Esophagus squamous epithelium (tissue), 5 donors: ENCODE measurements at places on chromosomes 1 and 21.

DNA sequence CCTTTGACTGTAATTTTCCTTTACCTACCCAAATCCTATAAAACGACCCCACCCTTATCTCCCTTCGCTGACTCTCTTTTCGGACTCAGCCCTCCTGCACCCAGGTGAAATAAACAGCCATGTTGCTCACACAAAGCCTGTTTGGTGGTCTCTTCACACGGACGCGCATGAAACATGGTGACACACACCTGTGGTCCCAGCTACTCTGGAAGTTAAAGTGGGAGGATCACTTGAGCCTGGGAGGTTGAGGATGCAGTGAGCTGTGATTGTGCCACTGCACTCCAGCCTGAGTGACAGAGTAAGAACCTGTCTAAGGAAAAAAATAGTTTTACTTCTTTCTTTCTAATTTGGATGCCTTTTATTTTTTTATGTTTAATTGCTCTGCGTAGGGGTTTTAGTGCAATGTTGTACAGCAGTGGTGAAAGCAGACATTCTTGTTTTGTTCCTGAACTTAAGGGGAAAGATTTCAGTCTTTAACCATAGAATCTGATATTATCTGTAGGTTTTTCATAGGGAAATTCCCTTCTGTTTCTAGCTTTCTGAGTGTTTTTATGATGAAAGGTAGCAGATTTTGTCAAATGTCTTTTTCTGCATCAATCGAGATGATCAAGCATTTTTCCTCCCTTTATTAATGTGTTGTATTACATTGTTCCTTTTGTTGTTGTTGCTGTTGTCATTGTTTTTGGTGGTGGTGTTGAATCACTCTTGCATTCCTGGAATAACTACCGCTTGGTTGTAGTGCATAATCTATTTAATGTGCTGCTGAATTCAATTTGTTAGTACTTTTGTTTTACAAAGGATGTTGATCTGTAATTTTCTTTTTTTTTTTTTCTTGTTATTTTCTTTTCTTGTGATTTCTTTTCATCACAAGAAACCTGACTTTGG lies 497.4 kb downstream of the DISC1 start:
- DNase-seq = no peak

DNA sequence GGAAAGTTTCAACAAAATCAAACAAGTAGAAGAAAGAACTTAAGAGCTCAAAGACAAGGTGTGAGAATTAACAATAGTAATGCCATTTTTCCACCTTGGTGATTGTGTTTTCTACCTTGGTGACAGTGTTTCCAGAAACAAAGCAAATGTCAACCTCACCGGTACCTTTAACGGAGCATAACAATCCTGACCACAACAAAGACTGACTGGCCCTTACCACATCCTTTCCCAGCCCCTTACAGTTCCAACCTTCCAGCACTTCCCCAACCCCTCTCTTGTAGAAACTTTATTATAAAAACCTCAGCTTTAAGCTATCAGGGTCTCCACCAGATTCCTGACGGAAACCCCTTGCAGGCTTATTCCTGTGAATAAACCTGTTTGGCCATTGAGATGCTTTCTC lies 16.7 kb downstream of the STYXL2 start:
- DNase-seq = no peak

- DNase-seq = no peak
Observed at GRCh38 chr1:74502432-74502831, 10.0 kb downstream of the LRRC53 start.

- DNase-seq = no peak
Observed at GRCh38 chr21:37899146-37899545, 17.1 kb downstream of the KCNJ6 start.

- no peak for DNase-seq
Observed at GRCh38 chr1:172742599-172743500, 83.9 kb downstream of the FASLG start.

GRCh38 chr21:34561806-34562205 lies 49.8 kb upstream of the KCNE1 start:
- DNase-seq = no peak

- no peak for DNase-seq
Observed at GRCh38 chr1:71047635-71048607, at the start of gene PTGER3. Gene PTGER3 (minus strand): TSS chr1:71047816. CDS start chr1:71047577, 239 bp downstream.

GRCh38 chr1:158255656-158256055 lies 1.4 kb downstream of the CD1A start:
- DNase-seq = no peak

DNA sequence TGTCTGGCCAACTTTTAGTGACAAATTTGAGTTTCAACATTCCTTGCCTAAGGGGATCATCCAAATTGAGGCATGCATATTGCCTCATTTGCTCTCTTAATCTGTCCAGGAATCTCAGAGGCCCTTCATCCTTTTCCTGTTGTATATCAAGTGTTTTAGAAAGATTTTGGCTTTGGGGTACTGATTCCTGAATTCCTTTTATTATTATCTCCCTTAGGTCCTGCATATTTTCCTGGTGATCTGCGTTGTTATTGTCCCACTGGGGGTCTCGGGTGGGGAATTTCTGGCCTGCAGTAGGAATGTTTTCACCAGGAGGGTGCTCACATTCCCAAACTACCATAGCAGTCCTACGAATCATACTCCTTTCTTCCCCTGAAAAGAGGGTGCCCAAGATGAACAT lies 4.4 kb upstream of the AADACL3 start:
- DNase-seq = no peak

- no peak for DNase-seq
Observed at GRCh38 chr21:42534421-42535378, 21.0 kb downstream of the SLC37A1 start.

GRCh38 chr1:223815020-223815853 lies 30.5 kb downstream of the TP53BP2 start:
- no peak for DNase-seq
